ENCODE measurements at places on chromosomes 4 and X.

GRCh38 chrX:109959356-109959871 lies 43.5 kb upstream of the TMEM164 start:
- DNase-seq = no peak

DNA sequence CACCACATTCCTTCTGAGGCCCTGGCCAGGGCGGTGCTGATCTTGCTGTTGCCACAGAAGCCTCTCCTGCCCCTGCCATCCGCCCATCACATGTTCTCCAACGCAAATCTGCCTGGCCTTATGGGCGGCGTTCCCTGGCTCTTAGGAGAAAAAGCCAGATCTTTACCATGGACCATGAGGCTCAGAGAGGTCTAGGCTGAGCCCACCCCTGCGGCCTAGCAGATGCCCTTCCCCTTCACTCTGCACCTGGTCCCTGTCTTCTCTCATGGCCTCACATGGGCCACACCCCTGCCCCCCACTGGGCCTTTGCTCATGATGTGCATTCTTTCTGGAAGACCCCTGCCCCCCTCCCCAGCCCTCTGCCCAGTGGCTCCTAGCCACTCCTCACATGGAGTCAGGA lies 78.5 kb downstream of the CRMP1 start:
- DNase-seq = no peak

DNA sequence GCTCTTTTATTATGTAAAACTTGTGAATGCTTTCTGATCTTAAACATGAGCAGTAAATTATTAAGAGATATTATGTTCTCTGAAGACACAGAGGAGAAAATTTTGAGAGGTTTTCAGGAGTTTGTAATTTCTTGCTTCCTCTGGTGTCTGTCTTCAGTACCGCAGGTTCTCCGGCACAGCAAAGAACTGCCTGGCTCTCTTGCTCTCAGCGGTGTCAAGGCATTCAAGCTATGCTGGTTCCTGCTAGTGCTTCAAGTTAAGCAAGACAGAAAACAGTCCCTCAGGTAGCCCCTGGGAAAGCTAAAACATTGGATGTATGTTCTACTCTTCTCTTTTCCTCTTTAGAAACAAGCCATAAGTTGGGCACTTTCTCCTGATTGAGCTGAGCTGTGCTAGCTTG lies 120.2 kb upstream of the CENPE start:
- no peak for DNase-seq

DNA sequence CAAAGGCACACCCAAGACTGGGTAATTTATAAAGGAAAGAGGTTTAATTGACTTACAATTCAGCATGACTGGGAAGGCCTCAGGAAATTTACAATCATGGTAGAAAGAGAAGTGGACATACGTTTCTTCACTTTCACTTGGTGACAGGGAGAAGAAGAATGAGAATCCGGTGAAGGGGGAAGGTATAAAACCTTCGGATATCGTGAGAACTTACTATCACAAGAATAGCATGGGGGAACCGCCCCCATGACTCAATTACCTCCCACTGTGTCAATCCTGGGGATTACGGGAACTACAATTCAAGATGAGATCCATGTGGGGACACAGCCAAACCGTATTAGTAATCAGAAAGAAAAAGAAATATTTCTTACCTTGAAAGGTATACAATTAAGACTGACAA lies 782.9 kb upstream of the HS3ST1 start:
- no peak for DNase-seq

- DNase-seq = no peak
Measured at GRCh38 chr4:88960576-88960975, 96.4 kb downstream of the FAM13A start.

- no peak for DNase-seq
Measured at GRCh38 chrX:148049441-148049840, 68.3 kb downstream of the FMR1NB start.

- DNase-seq = no peak
Measured at GRCh38 chr4:94036964-94037363, 170.7 kb upstream of the SMARCAD1 start.

- peak; percentile 4 for DNase-seq
Measured at GRCh38 chrX:149830192-149830873, 48.6 kb downstream of the MAGEA9 start.

GRCh38 chr4:155679343-155679742 lies 12.7 kb downstream of the GUCY1A1 start:
- DNase-seq = no peak

DNA sequence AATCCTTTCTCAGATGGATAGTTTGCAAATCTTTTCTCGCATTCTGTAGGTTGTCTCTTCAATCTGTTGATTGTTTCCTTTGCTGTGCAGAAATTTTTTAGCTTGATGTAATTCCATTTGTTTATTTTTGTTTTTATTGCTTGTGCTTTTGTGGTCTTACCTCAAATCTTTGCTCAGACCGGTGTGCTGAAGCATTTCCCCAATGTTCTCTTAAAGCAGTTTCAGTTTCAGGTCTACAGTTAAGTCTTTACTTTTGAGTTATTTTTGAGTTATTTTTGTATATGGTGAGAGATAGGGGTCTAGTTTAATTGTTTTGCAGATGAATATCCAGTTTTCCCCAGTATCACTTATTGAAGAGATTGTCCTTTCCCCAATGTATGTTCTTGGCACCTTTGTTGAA lies 18.2 kb upstream of the SLC25A14 start:
- no peak for DNase-seq

- DNase-seq = no peak
Measured at GRCh38 chrX:57137501-57137900, 304 bp upstream of the SPIN2A start.

DNA sequence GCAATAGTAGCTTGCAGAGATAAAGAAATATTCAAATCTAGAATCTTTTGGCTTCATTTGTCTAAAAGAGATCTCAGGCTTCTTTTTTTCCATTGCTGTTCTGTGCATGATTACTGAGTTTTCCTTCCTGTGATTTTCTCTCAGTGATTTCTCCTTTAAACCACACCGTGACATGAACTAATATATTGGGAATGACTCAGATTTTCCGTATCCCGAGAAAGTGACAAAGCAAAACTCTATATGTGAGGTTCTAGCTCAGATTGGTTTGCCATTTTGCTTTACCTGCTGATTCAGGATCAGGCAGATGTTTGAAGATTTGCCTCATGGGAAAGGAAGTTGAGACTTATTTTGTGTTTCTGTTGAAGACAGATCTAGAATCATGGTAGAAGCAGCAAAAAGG lies 59.4 kb downstream of the MTHFD2L start:
- DNase-seq = no peak

- DNase-seq = no peak
Measured at GRCh38 chrX:72316408-72317110, 10.8 kb upstream of the CITED1 start.

DNA sequence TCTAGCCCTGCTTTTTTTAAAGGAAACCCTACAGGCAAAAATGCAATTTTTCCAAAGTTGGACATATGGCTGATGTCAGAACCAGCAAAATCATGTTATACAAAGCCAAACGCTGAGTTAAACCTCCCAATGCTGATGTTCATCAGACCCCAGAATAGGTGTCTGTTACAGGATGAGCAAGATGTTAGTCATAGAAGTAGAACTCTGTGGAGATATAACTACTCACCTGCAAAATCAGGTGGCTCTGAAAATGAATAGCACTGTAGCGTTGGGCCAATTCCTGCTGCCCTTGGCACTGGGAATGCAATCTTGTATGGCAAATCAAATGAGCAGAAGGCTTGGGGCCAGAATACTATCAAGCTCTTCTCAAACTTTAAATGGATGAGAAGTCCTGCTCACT lies 634.1 kb downstream of the RPA4 start:
- DNase-seq = no peak

- no peak for DNase-seq
Measured at GRCh38 chr4:10117359-10118047, 904 bp upstream of the WDR1 start.

DNA sequence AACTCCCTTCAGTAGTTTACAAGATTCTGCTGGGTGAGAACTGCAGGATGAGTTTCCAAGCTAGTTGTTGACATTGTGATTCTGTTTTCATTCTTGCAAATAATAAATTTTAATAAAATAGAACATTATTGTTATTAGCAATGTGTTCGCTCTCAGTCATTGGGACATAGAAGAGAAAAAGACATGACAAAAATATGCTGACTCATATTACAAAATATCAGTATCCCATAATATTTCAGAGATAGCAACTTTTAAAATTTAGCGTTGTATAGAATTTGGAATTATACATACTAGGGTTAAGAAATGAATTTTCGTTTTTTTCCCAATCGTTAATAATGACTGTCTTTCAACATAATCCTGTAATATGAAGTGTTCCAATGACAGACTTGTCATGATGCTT lies 45.4 kb downstream of the KIT start:
- DNase-seq = no peak

DNA sequence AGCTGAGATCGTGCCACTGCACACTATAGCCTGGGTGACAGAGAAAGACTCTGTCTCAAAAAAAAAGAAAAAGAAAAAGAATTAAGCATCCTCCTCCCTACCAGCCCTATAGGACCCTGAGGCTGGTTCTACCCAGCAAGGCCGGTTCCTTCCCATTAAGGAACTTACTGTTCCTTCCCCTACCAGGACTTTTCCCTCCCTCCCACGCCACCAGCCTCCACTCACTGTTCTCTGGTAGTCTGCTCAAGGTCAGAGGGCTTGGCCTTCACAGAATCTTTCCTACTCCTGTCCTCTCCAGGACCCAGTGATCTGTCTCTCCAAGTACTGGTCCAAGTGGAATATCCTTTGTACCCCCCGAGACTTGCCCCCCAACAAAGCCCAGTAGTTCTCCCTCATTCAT lies 1.4 kb downstream of the GRIPAP1 start:
- DNase-seq = no peak

DNA sequence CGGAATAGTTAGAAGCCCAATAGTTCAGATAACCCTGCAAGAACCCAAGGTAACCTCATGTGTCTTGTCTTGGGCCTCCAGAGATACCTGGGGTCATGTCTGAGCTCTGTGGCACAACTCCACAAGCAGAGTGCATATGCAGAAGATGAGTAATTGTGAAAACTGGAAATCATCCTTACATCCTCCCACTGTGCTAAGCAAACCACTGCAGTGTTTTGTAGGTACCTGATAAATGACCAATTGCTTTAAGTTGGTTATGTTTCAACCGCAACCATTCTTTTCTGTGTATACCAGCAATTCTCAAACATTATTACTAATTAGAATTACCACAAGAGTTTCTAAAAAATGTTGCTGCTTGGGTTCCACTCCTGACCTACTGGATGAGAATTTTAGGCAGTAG lies 73.2 kb downstream of the CBLL2 start:
- no peak for DNase-seq

DNA sequence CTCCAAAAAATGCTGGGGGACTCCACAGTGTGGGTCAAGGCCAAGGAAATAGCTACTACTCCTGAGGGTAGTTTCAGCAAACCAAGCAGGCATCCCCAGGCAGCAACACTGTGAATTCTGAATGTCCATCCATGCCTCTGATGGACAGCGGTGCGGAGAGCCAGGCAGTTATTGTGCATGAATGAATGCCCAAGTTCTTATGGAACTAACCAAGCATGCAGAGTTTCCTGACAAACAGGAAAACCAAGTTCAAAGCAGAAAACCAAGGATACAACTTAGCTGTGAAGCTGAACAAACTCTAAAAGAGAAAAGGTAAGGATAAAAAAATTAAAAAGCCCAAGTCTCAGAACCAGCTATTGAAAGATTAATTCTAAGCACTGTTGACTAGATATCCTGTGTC lies 642.6 kb upstream of the HS3ST1 start:
- DNase-seq = no peak

DNA sequence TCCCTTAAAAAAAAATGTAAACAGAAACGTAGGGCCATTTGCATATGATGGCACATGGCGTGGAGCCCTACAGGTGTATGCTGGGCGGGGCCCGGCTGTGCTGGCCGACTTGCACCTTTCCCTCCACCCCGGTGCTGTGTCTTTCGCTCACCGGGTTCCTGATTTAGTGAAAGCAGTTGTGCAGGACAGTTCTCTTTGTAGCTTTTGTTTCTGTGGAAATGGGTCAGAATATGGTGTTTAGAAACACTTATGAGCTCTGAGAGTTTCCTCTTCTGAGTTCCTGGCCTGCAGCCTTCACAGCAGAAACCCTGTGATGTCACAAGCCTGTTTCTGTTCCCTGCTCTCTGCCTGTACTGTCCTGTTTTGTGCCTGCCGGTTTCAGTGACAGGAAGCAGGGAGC lies 22.5 kb upstream of the MSANTD1 start:
- DNase-seq = no peak

DNA sequence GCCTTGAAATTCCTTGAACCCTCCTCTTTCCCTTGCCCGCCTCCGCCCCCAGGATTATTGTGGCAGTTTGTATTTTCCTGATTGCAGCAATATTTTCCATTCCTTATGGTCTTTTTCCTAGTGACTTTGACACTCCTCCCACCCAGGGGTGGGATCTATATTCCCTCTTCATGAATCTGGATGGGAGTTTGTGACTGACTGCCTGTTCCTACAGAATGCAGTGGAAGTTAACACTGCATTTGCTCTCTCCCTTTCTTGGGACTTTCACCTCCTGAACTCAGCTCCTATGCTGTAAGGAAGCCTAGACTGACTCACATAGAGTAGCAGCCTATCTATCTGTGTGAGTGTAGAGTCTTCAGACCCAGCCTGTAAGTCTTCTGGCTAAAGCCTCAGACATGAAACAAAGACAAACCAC lies 2.2 kb downstream of the FUNDC2 start:
- no peak for DNase-seq

DNA sequence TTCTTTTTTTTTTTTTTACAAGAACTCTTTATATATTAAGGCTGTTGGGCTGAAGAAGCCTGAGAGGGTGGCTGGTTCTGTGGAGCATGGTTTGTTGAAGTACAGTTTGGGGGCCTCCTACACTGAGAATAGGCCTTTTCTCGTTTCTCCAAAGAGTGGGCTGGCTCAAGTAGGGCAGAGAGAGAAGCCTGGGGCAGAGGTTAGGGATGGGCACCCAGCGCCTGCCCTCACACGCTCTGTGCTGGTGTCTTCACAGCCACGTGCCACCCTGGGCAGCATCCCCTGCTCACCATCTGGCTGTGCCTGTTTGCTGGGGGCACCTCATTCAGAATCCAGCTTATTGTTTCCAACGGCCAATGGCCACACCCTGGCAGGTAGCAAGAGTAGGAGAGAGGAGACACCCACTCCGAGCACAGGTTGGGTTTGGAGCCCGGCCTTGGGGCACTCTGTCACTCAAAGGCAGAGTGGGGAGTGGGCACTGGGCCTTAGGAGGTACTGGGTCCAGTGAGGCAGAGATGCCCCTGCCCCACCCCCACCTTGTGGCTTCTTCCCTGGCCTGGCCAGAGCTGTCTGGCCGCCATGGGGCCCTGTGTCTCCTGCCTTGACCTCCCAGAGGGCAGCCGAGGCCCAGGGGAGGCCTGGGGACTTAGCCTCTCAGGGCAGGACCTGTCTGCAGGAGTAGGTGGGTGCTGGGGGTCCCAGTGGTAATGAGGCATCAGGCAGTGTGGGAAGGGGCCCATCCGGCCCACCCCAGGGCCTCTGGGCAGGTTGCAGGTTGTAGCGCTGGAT lies 2.9 kb downstream of the MSANTD1 start:
- DNase-seq = no peak

GRCh38 chr4:105807496-105807895 lies 87.8 kb upstream of the NPNT start:
- DNase-seq = no peak

DNA sequence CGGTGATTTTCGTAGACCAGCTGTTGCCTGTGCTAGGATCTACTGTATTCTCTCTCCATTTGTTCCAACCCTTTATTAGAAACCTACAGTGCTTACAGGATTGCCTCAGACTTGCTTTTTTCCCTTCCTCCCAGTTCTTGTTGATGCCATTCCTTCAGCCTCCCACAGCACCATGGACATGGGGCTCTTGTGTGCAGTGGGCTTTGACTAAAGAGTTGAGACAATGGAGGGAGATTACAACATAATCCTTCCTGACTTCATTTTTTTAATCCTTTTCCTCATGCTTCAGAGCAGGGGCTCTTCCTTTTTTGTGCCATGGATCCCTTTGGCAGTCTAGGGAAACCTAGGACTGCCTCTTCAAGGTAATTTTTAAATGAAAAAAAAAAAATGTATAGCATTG lies 92.1 kb downstream of the BMPR1B start:
- DNase-seq = no peak
